H9 (cell line): ENCODE measurements at places on chromosomes 11 and 22.

DNA sequence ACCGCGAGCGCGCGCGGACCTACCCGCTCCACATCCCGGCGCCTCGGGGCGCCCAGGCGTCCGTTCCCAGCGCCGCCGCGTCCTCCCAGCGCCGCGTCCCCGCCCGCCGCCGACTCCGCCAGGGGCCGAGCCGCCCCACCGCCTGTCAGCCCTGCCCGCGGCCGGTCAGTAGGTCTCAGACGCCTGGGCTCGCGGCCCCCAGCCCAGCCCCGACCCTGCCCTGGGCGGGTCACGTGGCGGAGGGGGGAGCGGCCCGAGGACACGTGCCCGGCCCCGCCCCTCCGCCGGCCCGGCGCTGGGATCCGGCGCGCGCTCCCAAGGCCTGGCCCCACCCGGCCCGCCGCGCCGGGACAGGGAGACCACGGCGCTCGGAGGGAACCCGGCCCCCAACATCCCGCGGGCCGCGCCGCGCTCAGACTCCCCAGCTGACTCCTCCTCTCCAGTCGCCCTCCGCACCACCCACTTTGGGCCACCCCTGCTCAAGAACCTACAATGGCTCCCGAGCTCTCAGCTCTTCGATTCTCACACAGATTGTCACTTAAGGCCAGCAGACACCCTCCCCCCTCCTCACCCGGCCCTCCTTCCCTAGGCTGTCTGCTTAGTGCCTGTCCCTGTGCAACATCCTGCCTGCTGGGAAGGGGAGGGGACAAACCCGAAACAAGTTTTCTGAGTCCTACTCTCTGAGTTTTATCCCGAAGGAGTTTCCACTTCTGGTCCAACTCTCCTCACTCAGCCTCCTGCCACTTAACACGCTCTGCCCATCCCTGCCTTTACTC lies at the start of gene RAB3IL1:
Gene RAB3IL1 (minus strand): TSS at position 233 of the 776 bp plus-strand sequence. CDS start 199 bp downstream, at position 34.
- peak; percentile 71 for DNase-seq

DNA sequence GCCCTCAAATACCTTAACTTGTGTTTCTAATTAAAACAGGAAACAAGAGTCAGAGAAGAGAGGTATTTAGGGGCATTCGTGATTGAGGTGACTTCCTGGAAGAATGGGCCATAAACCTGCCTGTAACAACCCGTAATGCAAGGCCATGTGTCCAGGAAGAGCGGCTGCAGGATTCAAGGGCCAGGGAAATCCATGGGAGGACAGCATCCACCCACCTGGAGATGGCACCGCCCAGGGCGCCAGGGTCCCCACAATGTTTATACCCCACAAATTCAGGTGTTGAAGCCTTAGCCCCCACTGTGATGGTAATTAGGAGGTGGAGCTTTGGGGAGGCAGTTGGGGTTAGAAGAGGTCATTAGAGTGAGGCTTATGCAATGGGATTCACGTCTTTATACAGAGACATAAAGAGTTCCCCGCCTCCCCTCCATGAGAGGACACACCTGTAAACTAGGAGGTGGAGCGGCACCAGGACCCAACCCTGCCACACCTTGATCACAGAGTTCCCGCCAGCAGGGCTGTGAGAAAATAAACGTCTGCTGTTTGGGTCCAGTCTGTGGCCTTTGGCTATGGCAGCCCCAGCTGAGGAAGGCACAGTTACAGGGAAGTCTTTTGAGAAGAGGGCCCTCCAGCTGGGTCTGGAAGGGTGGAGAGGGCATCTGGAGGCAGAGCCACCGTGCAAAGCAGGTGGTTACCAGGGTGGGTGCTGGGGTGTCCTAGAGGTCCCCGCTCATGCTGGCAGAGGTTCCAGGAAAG lies 1394.3 kb downstream of the TBC1D22A start:
- DNase-seq: no peak

- no peak for DNase-seq
Measured at GRCh38 chr11:86745571-86745970, 54.8 kb upstream of the PRSS23 start.

DNA sequence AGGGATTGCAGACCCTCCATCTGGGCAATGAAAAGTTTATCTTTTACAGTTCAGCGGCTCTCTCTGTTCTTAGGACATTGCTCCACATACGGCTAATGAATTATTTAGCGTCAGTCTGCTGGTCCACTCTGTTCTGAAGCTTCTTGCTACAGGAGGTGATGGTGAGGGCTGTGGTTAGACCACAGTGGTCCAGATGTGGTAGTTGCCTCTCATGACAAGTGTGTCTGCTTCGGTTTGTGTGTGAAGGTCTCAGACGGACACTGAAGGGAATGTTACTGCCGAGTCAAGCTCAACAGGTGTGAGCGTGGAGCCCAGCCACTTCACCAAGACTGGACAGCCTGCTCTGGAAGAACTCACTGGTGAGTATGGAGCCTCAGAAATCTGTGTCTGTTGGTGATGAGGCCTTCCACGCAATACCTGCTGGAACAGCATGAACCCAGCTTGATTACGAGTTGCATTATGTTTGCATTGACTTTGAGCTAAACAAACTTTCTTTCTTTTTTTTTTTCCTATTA lies 220.8 kb downstream of the DBX1 start:
- no peak for DNase-seq

GRCh38 chr11:72007089-72007476 lies 8.4 kb downstream of the IL18BP start:
- no peak for DNase-seq

GRCh38 chr22:17792854-17793434 lies 18.7 kb upstream of the BID start:
- no peak for DNase-seq

- no peak for DNase-seq
Measured at GRCh38 chr11:12662101-12662689, 12.0 kb upstream of the TEAD1 start.
